ENCODE measurements at places on chromosomes 2 and 18.
A peak's percentile ranks its signal among the peaks of the same experiment; 100 is the strongest.

DNA sequence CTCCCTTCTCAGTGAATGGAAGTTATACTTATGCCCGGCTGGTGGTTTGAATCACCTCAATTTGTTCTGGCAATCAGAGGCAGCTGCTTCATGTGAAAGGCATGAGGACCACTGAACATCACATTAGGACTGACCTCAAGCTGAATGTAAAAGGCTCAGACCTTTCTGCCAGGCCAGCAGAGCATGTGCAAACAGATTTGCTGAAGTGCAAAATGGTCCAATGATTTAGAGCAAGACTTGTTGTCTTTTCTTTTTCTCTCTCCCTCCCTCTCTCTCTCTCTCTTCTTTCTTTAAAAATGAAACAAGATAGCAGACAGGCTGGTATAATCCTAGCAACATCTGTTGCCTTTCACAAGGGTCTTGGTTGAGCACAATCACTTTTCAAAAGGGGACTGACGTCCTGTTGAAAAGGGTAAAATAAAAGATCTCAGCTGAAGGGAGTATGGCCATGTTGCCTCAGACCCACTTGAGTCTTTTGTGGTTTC is 13.3 kb upstream of the CDH7 start:
- DNase-seq = no peak

DNA sequence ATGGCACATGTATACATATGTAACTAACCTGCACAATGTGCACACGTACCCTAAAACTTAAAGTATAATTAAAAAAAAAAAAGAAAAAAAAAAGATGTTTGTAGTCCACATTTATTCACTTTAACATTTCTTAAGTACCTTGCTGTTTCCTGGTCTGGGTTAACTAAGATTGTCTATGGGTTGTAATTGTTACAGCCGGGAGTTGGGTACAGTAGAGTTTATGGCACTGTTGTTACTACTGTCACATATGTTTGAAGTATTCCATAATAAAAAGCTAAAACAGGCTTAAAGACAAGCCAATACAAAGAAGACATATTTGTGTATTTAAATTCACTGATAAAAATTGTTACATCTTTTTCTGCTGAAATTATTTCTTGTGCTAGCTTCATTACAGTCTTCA is 36.2 kb downstream of the GCC2 start:
- DNase-seq = no peak

DNA sequence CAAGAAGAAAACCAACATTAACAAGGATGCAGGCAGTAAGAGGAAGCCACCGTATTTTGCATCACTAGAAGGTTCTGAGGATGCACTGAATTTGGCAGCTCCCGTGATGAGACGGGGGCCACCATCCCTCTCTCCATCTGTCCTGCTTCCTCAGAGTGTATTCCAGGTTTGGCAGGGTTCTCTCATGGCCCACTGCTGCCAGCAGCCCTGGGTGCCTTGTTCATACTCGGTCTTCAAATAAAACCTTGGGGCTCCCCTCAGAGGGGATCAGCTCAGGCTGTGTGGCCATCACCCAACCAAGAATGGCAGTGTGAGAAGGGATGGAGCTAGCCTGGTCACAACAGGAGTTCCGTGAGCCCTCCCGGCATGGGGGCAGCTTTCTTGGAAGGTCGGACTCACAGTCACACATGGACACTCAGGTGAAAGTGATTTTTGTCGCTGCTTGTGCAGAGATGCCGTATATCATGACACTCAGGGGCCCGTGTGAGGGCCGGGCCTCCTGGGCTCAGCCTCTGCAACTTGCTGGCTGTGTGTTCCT is 12.8 kb upstream of the MBP start:
- no peak for DNase-seq

- no peak for DNase-seq
These were observed 215.3 kb upstream of the COPS8 start for GRCh38 chr2:236870370-236870769.

DNA sequence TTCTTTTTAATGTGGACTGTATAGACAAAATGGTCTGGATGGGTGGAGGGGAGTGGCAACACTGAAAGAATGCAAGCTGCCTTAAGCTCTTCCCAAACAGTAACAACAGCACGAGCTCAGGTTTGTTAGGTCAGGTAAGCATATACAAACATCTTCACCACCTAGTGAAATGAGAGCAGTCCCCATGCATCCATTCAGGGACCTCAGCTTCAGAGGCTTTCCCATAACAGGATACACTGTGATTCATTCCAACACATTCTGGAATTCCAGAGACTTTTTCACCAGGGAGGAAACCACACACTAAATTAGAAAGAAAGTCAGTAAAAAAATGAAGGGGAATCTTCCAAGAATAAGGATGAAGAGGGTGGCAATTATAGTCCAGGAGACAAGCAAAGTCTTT is 50.4 kb upstream of the BZW1 start:
- DNase-seq = no peak

- DNase-seq = no peak
These were observed 106.2 kb downstream of the BCL2 start for GRCh38 chr18:63213331-63213900.

- DNase-seq = no peak
These were observed 60.5 kb downstream of the BMPR2 start for GRCh38 chr2:202436626-202437025.

GRCh38 chr2:201407265-201407664 is 44.0 kb downstream of the TRAK2 start:
- DNase-seq = no peak

DNA sequence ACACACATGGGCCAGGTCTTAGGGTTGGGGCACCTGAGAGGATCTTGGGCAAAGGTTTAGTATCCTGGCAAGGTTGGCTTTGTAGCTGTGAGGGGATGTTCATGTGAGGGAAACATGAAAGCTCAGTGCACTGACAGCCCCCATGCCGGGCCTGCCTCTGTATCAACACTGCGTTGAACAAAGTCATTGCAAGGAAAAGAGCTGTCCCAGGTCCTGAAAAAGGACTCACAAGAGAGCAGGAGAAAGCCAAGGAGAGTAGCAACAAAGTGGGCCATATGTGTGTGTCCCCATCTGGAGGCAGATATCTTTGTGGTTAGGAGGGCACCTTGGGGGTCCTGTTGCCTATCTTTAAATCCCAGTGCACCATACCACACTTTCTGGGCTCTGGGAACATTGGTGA is 237.8 kb upstream of the THSD7B start:
- DNase-seq = peak; percentile 26

DNA sequence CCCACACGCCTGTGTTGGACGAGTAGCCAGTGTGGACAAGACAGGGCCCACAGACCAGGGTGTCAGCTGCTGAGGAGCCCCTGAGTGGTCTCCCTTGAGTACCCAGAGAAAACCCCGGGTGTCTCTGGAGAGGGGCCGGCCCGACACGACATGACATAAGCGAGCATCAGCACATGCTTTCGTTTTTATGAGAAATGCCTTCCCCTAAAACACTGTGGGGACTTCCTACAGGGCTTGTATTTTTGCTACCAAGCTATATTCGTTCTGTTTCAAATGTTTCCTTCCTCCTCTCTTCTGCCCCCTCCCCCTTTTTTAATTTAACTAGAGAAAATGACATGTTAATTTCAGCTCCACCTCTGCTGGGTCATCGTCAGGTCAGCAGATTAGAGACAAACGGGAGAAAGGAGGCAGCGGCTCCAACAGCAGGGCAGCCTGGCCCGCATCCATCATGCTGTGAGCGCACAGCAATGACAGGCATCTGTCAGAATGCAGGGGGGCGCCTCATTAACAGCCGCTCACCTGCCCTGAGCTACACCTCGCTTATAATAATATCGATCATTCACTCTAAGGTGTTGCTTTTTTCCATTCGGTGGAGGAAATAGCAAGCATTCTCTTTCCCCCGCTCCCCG is 286.2 kb downstream of the ZNF516 start:
- no peak for DNase-seq

All from NCI-H1048 (cell line).